Activated CD8-positive, alpha-beta T cell treated with anti-CD3 and anti-CD28 coated beads for 36 hours (primary cell): ENCODE measurements at places on chromosomes 12 and 14.

- H3K4me3 ChIP-seq = no peak overlapping the region
- peak; percentile 47 for DNase-seq
- H3K4me1 ChIP-seq = peaks cover 11% of the 10 kb centered on the region
- H3K27me3 ChIP-seq = peaks cover 5% of the 10 kb centered on the region
- no peaks in the 10 kb centered on the region for H3K36me3 ChIP-seq
Observed at GRCh38 chr14:30355431-30355913, 203.5 kb upstream of the G2E3 start.

- H3K4me3 ChIP-seq = peak overlapping the region; percentile 85
- H3K27ac ChIP-seq = no peak overlapping the region
- peaks cover 16% of the 10 kb centered on the region for H3K27me3 ChIP-seq
- no peak for DNase-seq
- H3K4me1 ChIP-seq = peaks cover 53% of the 10 kb centered on the region
Observed at GRCh38 chr12:118063576-118064391, 2.8 kb upstream of the WSB2 start.

GRCh38 chr12:108563136-108563803, 874 bp downstream of the ISCU start:
- H3K27ac ChIP-seq = peak overlapping the region; percentile 100
- H3K4me1 ChIP-seq = peaks cover 56% of the 10 kb centered on the region
- DNase-seq = peak; percentile 96
- H3K4me3 ChIP-seq = peak overlapping the region; percentile 99
- peaks cover 55% of the 10 kb centered on the region for H3K36me3 ChIP-seq
- no peaks in the 10 kb centered on the region for H3K27me3 ChIP-seq

DNA sequence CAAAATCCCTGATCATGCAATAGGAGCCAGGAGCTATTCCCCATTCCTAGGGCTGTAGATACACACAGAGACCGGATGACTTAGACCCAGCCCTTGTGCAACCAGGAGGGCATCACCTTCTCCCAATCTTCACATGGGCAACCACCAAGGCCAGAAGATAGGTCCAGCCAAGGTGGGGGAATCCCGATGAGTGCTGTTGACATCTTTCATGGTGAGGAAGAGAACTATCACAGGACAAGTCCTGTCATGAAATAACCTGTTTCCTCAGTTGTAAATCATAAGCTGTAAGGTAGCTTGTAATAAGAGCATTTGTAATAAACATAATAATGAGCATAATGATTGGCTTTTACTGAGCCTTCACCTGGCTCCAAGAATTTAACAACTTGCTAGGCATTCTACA, 89.5 kb downstream of the GCH1 start:
- no peak overlapping the region for H3K27ac ChIP-seq
- no peak for DNase-seq
- H3K36me3 ChIP-seq = no peaks in the 10 kb centered on the region
- no peak overlapping the region for H3K4me3 ChIP-seq
